ENCODE measurements at places on chromosomes 6 and 20.

DNA sequence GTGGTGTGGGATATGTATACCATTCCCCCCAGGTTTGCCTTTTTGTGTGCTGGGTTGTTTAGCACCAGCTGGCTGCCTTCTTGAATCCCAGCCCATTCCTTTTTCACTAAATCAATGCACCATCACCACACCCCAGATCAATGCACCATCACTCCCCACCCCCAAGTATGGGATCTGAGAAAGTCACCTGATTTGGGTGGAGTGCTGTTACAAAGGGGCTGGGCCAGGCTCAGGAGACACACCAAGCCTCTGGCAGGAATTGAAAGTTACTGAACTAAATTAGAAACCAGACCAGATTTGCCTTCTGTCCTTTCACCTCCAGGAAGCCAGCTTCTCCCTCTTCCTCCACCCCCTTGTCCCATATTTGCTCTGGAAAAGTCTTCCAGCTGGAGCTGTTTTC, 19.6 kb upstream of the PKHD1 start:
- DNase-seq, result no peak

- no peak for DNase-seq
Observed at GRCh38 chr20:36102809-36103596, 51.5 kb upstream of the EPB41L1 start.

DNA sequence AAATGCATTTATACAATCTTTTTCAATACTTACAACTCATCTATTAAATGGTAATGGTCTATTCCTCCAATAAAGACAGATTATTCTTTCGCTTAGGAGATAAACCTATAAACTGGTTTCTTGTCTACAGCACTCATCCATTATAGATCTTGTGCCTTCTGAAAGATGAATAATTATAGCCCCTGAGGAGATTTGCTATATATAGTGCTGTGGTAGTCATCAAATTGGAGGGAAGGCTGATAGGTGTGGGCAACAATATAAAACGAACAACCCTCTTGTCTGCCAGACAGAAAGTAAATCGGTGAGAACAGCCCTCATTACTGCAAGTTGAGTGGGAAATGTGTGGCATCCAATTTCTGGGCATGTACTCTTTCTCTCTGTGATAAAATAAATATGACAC, 292.5 kb upstream of the CNR1 start:
- no peak for DNase-seq

- no peak for DNase-seq
Observed at GRCh38 chr6:72950114-72950860, 275.0 kb downstream of the KHDC1L start.

DNA sequence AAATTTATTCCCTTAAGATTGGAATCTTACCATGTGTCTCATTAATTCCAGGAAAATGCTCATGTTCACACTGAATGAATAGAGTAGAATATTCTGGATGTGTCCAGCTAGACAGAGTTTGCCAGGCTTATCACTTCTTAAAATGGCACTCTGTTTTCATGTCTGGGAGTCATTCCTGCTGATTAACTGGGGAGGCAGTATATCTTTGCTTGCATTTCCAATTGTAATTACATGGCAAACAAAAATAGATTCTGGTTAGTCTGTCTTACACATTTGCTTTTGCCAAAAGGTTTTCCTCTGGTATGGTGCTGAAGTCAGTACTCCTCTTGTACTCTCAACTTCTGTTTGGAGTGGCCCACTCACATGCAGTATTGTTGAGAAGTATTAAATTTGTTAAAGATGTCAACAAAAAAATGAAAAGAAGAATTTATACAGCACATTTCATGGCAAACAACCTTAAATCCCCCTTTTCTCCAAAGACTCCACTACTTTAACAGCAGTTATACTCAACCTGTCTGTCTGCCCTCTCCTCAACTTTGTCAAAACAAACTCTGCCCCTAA, 70.2 kb downstream of the TENT5A start:
- DNase-seq, result no peak

GRCh38 chr6:161379834-161380582, 106.1 kb upstream of the AGPAT4 start:
- DNase-seq, result no peak

DNA sequence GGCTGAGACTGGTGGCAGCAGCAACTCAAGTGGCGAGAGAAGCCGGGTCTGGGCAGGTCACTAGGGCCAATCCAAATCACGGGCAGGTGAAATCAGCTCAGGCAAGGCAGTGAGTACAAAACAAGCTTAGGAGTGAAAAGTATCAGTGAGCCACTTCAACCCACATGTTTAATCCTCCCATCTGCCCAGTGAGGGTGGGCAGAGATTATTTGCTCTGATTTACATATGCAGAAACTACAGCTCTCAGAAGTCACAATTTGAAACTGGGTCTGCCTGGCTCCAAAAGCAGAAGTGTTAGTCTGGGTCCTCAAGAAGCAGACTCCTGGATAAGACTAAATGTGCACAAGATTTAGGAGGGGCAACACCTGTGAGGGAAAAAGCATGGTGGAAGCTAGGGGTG, 173.7 kb upstream of the LRFN2 start:
- no peak for DNase-seq

GRCh38 chr20:51388756-51389542, 153.6 kb downstream of the NFATC2 start:
- no peak for DNase-seq

GRCh38 chr6:132728616-132729015, 14.8 kb upstream of the VNN1 start:
- DNase-seq, result no peak

- no peak for DNase-seq
Observed at GRCh38 chr6:7300926-7301325, 12.1 kb downstream of the SSR1 start.

GRCh38 chr6:158002249-158002950, 20.7 kb downstream of the SYNJ2 start:
- no peak for DNase-seq
